ENCODE measurements at places on chromosomes 12 and 14.

DNA sequence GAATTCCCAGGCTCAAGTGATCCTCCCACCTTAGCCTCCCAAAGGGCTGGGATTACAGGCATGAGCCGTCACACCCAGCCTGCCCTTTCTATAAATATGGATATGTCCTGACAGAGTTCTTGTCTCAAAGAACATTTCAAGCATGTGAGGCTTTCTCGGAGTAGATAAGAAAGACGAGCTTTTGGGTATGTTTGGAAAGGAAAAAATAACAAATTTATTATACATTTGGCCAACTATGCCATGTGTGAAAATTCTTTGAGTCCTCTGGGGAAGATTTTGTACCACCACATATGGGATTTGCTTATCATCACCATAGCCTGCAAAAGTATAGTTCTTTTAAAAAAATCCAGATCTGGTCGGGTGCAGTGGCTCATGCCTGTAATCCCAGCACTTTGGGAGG lies 23.7 kb upstream of the MYBPC1 start:
- DNase-seq, result no peak

DNA sequence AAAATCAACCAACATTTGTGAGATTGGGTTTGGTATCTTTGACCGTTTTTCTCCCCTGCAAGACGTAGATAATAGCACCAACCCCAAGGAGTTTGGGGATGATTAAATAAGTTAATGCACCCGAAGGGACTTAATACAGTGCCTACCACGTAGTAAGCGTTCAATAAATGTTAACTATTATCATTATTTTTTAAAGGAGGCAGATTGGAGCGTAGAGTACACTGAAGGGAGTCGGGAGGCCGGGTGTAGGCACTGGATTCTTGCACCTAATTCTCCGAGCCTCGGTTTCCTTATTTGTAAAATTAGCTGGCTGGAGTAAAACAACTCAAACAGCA lies 367 bp upstream of the FRS2 start:
- DNase-seq, result no peak

- DNase-seq, result no peak
Observed at GRCh38 chr12:60078026-60078425, 482.2 kb downstream of the SLC16A7 start.

- DNase-seq, result no peak
Observed at GRCh38 chr14:51576117-51576430, 75.6 kb upstream of the FRMD6 start.

DNA sequence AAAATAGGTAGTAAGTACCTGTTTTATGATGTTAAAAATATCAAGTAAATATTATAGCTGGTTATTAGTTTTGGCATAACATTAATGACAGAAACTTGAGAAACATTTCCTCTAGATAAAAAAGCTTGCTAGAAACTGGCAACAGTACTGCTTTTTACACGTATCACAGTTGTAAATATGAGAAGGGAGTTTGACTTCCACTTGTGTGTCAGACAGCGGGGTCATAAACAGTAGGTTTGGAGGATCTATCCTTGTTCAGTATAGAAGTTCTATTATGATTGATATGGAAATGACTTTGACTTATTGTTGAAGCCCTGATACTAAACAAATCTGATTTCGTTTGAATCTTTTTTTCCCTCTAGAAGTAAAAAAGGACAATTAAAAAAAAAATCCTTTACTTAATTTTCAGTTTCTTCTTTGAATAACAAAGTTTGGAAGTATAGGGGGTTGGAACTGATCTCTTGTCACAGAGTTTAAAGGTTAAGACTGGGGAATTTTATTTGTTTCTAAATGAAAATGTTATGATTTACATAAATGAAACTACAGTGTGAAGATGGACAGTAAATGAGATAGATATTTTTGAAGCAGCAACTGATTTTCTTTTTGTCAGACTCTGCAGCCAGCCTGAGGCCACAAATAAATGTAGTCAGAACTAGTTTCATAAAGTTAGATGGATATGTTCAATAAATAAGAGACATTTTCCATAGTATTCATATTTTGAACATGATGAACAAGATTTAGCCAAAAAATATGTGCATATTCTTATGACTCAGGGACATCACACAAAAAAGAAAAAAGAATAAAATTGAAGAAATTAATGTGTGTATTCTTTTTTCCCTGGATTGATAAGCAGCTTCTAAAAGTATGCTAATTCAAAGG lies 50.1 kb downstream of the WNK1 start:
- no peak for DNase-seq

DNA sequence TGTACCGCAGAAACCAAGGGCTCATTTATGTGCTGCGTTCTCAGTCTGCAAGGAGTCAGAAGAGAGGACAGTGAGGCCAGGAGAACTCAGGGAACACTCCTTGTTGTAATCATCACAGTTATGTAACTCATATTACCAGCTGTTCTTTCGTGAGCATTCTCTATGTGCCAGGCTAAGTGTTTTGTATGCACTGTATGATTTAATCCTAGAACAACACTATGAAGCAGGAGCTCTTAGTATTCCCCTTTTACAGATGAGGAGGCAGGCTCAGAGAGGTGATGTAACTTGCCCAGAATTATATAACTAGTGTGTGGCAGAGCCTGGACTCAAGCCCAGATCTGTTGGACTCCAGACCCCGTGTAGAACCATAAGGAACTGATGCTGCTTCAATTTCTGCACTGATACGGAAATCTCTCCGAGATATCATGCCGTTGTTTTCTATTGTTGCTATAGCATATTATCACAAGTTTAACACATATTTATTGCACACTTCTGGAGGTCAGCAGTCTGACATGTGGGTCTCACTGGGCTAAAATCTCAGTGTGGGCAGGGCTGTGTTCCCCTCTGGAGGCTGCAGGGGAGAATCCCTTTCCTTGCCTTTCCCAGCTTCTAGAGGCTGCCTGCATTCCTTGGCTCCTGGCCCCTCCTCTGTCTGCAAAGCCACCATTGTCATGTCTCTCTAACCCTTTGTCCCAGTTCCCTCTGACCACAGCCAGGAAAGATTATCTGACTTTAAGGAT lies 16.3 kb upstream of the CD9 start:
- DNase-seq, result no peak

DNA sequence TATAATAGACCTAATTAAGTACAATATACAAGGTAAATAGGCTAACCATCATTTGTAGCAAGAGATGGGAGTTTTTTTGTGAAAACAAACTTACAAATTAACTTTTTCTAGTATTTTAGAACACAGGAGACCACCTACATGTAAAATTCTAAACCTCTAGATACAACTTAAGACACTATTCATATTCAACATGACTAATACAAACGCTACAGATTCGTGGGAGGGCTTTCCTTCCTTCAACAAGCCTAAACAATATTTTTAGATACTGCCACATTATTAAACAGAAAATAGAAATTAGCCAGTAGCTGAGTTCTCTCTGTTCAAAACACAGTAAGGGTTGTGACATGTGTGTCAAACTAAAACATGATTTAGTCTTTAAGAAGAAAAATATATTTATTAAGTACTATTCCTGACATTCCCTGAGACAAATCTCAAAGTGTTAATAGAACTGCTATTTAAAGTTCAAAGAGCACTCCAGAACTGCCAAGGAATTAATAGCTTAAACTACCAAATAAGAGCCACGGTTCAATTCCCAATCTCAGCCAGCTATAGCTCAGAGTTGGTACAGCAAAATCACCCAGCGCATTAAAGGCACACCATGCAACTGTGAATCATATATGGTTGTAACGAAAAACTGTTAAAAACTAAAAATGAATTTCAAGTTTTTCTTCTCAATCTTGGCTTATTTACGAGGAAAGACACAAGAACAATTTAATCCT lies 10.7 kb downstream of the MED13L start:
- DNase-seq, result no peak

- DNase-seq, result no peak
Observed at GRCh38 chr12:65099182-65099581, 21.9 kb downstream of the WIF1 start.

GRCh38 chr12:77324416-77324762 lies 259.0 kb upstream of the E2F7 start:
- DNase-seq, result no peak

DNA sequence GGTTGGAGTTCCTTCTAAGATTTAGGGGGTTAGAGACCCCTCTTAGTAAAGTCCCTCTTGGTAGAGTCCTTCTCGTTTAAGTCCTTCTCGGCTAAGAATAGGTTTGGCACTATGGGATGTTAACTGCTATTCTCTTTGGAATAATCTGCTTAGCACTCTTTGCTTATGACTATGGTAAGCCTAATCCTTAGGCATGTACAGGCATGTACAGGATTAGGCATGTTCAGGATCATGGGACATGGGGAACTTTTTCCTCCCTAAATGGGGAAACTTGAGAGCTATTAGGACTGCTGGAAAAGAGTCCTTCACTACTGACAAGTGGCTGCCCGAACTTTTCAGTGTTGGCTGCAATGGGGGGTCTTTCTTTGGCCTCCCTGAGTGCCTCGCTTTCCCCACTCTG lies 193.3 kb downstream of the TMEM117 start:
- no peak for DNase-seq

GRCh38 chr12:4932576-4932975 lies 22.9 kb downstream of the KCNA1 start:
- DNase-seq, result no peak

- DNase-seq, result no peak
Observed at GRCh38 chr12:107393043-107393717, 292.4 kb upstream of the PWP1 start.

GRCh38 chr12:95538656-95539055 lies 12.6 kb downstream of the USP44 start:
- no peak for DNase-seq

GRCh38 chr12:108180255-108181094 lies 51.4 kb downstream of the WSCD2 start:
- DNase-seq, result no peak

- DNase-seq, result no peak
Observed at GRCh38 chr12:123270214-123271000, 1.2 kb downstream of the CDK2AP1 start.

DNA sequence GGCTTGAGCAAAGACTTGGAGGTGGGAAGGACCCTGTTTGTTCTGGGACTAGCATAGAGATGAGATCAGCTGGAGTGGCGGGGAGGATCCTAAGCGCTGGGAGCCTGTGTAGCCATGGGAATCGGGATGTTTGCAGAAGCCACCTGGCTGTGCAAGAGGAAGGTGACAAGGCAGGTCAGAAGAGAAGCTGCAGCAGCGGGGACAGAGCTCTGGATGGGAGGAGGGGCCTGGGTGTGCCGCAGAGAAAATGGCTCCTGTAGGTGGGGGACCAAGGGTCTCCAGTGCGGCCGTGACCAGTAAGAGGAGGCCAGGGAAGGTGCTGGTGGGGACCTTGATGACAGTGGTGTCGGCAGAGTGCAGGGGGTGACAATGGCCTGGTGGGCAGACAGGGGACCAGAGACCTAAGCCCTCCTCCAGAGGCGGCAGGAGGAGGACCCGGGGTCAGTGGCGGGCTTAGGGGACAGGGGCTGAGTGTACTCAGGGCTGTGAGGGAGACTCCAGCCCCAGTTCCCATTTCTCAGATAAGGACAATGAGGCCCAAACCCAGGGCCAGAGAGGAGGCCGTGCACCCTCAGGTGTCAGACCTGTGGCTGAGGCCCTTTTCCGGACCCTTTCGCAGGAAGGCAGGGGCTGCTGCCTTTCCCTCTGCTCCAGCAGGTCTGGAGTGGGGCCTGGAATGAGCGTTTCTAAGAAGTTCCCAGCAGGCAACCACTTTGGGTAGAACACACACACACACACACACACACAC lies 206.6 kb upstream of the RTL1 start:
- DNase-seq, result no peak

GRCh38 chr14:103448097-103448496 lies 62.9 kb downstream of the MARK3 start:
- DNase-seq, result no peak

GRCh38 chr12:113462117-113462774 lies 9.4 kb downstream of the LHX5 start:
- peak; percentile 60 for DNase-seq

DNA sequence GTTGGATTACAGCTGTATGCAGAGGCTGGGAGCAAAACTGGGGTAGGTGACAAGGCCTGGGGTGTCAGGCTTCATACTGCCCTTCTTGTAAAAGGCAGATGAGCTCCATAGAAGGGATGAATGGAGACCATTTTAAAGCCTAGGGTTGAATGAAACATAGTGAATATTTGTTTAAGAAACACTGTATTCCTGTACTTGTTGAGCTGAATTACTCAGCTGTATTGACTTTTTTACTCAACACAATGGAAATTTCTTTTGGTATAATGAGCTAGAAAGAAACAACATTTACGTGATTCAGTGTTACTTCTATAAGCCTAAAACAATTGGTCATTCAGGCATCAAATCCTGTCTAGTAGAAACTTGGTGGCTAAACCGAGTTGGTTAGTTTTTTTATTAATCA lies 14.1 kb downstream of the ATP6V0A2 start:
- DNase-seq, result no peak

GRCh38 chr12:111327474-111327873 lies 41.4 kb downstream of the PHETA1 start:
- DNase-seq, result no peak

DNA sequence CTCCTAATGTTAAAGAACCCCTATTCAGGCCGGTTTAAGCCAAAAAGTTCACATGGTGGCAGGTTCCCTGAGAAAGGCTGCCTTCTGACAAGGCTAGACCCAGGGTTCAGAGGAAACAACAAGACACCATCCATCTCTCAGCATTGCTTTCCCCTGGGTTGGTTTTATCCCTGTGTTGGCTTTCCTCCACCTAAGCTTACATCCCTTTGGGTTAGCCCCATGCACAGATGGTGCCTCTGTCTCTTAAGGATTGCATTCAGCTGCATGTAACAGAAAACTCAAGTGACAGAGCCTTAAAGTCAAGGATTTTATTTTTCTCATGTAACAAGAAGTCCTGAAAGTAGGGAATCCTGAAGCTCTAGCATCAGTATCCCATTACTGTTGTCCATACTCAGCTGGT lies 42.8 kb upstream of the RIN3 start:
- DNase-seq, result no peak

- no peak for DNase-seq
Observed at GRCh38 chr14:94389104-94389469, 685 bp upstream of the SERPINA1 start.

DNA sequence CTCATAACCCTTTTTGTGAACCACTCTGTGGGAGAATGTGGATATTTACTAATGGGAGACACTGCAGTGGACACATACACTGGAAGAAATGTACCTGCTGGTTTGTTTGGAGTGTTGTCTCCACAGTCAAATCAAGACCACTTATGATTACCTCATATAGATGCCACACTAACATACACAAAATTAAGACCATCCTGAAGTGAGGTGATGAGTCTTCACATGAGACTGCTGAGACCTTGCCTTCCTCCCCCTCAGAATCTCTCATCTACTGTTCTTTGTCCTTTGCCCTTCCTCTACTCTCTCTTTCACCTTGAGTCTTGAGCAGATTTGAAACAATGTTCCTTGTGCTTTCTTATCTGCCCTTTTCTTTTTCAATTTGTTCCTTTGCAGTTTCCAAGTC lies 4.3 kb downstream of the KRT6A start:
- no peak for DNase-seq

DNA sequence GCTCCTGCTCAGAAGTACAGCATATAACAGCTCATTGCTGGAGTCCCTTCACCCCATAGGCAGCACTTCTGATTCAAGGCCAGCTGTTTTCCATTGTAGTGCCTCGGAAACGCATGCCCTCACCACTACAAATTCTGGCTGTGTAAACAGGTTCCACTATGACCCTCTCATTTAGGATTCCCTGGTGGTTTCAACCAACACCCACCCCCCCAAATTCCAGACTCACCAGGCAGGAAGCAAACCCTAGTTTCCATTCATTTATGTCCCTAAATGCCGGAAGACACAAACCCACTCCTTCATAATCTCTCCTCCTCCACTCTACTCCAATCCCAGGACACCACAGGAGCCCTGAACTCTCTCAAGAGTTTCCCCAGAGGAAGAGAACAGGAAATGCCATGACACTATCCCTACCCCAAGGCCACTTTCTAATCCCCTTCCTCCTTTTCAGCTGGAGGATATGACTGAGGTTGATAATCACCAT lies 75.9 kb upstream of the TMPO start:
- DNase-seq, result no peak

- no peak for DNase-seq
Observed at GRCh38 chr14:91158091-91158790, 44.4 kb downstream of the DGLUCY start.
